ENCODE measurements at places on chromosomes 1 and 21. TPM values are rescaled to one million over a fixed set of nuclear protein-coding genes. Genes with fewer than 3 reads are reported as not detected.

The DLGAP3 gene
- total RNA-seq, result not detected

The ITSN1 gene
- 65.2 TPM for total RNA-seq

The SDE2 gene
- 24.1 TPM for total RNA-seq

The GUCA2A gene
- total RNA-seq, result not detected

The EFNA1 gene
- 125 TPM for total RNA-seq

Measured in vein endothelial cell (primary cell).